ENCODE measurements at places on chromosomes 7 and 10. TPM values are rescaled to one million over a fixed set of nuclear protein-coding genes. Genes with fewer than 3 reads are reported as not detected.

The ACADSB gene
- total RNA-seq: 19.8 TPM

The CUX1 gene
- total RNA-seq: 25.5 TPM

The PNLIPRP3 gene
- not detected for total RNA-seq

The OPALIN gene
- total RNA-seq: not detected

DNA sequence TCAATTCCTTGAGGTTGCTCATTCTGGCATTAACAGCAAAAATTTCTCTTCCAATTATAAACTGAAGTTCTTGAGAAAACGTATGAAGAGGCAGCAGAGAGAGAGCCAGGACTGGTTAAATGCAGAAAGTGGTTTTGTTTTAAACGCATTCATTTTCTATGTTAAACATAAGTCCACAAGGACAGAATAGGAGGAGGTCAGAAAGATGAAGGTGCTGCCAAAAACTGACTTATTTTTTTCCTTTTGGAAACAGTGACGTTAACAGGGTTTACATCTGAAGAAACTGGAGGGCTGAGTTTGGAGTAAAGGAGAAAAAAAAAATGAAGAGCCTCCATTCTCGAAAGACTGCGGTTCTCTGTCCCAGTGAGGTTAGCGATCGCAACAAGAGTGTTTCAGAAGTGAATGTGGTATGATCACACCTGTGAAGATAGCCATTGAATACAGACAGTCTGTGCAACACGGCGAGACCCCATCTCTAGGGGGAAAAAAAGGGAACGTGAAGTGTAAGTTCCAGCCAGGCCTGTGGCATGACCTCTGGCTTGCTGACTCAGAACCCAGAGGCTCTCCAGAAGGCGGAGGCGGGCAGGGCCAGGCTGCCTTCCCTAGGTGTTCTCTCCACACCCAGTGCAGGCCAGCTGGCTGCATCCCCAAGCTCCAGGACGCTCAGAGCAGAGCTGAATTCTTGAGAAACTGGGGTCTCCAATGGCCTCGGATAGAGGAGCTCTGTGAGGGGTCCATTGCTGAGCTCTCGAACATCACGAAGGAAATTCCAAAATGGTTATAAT, 84.0 kb downstream of the CHST15 start:
- no peak for DNase-seq

DNA sequence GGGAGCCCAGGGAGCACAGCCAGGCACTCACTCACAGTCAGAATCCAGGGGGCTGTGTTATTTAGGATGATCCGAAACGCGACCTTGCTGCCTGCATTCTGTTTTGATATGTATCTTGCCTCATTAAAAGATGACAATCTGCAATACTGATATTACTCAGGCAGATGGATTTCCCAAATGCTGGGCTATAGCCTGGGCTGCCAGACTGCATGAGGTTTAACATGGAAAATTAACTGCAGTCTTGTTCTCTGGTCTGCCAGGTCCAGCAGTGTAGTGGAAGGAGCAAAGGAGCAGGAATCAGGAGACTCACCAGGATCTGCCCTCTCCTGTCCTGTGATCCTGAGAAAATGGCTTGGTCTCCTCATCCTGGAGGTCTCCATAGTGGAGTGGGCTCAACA, 258.1 kb downstream of the PAXIP1 start:
- no peak for DNase-seq

DNA sequence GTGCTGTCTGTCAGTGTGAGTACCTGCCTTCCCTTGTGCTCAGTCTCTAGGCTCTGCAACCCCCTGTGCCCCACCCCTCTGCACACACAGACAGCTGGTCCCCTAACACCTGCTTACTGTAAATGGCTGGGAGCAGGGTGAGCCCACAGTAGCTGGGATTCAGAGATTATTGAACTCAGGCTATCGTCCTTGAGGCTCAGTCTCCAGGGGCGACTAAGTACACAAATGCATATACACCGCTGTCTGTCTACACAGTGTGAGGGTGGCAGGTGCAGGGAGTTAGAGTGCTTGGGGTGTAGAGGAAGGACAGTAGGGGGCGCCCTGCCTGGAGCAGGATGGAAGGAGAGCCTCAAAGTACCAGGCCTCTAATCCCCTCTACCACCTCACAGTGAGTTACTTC, 12.9 kb downstream of the UPP1 start:
- peak; percentile 46 for DNase-seq

- DNase-seq: no peak
These were observed 47.0 kb downstream of the GRK5 start for GRCh38 chr10:119254335-119254734.

The PRKAG2 gene
- 16.9 TPM for total RNA-seq

GRCh38 chr7:31432836-31433340, 81.0 kb upstream of the ITPRID1 start:
- DNase-seq: no peak

The IFIT2 gene
- total RNA-seq: 39.4 TPM

GRCh38 chr10:101660256-101660655, 34.7 kb downstream of the FBXW4 start:
- DNase-seq: no peak

DNA sequence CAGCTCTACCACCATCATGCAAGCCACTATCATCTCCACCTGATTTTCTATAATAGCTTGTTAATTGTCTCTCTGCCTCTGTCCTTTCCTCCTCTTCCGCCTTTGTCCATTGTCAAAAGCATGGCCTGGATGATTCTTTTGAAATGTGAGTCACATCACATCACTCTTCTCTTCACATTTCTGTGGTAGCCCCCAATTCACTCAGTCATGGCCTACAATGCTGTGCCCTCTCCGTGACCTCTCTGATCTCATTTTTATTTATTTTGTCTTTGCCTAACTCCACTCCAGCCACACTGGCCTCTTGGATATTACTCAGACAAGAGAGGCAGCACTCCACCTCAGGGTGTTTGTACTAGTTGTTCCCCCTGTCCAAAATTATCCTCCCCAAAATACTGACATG, 4.9 kb upstream of the ABCB4 start:
- no peak for DNase-seq

The STEAP2 gene
- total RNA-seq: not detected

GRCh38 chr10:73553761-73554160, 37.4 kb downstream of the USP54 start:
- no peak for DNase-seq

DNA sequence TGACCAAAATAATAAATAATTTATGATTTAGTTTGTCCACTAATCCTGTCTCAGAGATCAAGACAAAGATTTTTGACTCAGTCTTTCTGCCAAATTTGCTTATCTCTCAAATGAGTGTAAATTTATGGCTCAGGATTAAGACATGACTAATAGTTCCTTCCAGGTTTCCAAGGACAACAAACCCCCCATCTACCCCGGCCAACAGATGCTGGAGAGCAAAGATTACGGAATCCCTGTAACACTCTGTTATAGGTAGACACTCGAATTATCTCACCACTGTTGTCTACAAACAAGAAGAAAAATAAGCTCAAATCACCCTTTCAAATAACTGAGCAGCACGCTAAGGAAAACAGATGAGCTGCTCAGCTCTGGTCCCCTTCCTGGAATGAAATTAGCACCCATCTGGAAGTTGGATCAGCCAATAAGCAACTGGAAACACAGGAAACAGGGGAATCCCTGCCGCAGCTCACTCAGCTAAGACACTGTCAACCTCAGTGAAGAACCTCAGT, 56.8 kb upstream of the SVIL start:
- peak; percentile 14 for DNase-seq

DNA sequence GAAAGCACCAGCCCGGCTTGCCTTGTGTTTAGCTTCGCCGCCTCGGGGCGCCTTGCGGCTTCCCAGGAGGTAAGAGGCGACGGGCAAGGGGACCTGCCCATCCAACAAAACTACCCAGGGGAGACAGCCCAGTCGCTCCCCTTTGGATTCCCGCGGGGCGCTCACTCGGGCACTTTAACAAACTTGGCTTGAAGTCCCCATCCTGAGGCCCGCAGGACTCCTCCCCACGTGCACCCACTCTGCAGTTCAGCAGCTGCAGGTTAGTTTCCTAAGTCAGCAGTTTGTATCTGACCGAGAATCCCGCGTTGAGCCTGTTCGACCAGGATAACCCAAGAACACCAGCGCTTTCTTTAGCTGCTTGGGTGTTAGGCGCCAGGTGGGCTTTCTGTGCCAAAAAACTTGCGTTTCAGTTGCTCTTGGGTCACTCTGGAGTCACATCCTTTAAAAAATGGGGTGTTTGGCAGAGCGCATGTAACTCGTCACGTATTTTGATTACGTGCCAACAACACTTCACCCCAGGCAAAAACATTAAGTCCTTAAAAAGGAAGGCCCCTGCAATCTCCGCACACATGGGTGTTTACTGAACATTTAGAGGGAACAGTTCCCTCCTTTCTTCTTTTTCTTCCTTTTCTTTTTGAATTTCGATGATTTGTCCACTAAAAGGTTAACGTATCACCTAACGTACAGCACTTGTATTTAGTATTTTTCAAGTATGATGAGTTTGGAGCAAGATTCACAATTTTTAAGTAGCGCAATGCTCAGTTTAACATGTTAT, 876 bp downstream of the DNAH11 start:
- peak; percentile 23 for DNase-seq

The GPR26 gene
- not detected for total RNA-seq

The NUTM2D gene
- 0.35 TPM for total RNA-seq

The GIMAP2 gene
- total RNA-seq: 45.0 TPM

DNA sequence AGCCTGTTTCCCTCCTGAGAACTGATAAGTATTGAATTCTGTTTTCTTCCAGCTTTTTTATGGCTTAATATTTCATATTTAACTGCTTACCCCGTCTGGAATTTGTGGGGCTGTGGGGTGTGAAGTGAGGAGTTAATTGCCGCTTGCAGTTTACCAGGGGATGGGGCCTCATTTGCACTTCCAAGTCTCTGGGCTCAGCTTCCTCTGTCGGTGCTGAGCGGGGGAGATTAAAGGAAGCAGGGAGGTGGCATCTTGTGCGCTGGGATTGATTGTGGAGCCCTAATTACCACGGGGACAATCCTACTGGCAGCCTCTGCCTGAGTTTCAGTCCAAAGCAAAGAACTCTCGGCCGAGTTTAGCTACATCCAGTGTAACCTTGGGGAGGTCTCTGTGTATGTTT, 33.4 kb downstream of the ELFN1 start:
- DNase-seq: no peak

- DNase-seq: peak; percentile 85
These were observed 122.7 kb upstream of the PRSS1 start for GRCh38 chr7:142626420-142627035.

The SCART1 gene
- 1.6 TPM for total RNA-seq

DNA sequence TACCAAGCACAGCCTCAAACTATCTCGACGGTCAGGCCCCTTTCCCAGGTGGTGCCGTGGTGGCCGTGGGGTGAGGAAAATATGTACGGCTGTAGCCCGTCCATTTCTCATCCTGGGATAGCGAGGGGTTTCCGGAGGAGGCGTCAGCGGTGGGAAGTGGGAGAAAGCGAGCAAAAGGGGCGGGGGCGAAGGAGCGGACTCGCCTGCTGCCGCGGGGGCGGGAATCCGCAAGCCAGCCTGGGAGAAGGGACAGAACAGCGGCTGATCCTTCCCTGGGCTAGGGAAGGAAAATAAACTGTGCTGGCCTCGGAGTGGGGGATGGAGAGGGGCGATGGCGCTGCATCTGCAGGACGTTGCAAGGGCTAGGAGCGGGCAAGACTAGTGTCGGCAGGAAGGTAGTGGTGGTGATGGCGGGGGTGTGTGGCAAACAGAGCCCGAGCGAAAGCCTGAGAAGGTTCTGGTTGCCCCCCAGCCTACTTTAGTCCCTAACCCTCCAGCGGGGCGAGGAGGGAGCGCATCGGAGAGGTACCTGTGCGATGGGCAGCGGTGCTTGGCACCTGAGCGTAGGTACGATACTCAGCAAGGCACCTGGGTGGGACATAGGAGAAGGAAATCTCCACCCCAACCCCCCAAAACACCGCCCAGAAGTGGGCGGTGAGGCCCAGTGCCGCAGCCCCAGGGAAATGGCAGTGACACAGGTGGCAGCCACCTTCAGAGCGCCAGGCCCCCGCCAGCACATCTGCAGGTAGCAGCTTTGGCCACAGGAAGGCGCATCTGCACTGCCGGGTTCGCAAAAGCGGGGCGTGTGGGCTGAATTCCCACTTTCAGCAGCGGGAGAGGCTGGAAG, 49.9 kb upstream of the STEAP1B start:
- peak; percentile 60 for DNase-seq

DNA sequence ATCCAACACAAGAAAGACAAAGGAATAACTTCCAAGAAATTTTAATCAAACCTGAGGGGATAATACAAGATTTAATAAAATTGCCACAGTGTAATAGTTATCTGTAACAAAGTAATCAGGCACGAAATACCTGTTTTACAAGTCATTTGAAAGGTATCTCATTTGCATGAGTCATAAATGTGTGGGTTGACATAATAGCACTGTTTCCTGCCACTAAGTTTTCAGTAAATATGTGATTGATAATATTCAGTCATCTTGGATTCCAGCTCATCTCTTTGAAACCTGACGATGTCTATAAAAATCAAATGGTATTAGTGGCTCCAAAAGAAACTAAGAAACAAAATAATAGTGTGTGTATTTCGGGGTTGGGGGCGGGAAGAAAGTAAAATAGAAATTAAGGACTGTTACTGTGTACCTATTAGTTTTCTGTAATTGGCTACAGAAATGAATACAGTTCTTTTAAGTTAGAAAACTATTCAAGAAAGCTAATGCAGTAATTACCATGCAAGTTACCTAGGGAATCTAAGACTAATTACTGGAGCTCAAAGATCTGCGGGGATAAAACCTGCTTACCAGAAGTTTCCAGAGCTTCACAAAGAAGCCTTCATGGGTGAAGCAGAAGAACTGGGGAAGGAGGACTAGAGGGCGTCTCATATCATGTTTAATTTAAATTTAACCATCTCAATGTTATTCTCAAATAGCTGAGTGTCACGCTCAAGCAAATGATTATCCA, 100.7 kb downstream of the ST8SIA6 start:
- DNase-seq: no peak

DNA sequence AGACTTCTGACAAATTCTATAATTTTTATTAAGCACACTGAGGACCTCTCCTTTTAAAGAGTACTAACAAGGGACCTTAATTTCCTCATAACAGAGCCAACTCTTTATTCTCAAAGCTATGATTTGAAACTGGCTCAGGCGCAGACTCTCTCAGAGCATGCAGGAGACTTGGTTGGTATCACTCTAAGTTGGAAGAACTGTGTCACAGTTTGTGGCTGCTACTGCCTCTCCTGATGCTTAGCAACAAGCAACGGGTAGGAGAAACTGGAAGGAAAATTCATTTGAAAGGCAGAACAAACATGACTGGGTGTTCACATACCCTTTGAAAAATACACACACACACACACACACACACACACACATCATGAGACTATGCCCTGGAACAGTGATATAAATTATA, 33.3 kb downstream of the ENO4 start:
- no peak for DNase-seq

GRCh38 chr7:130993671-130994365, 259.8 kb upstream of the KLF14 start:
- no peak for DNase-seq

- no peak for DNase-seq
These were observed 41.6 kb downstream of the ABLIM1 start for GRCh38 chr10:114616516-114616915.

- no peak for DNase-seq
These were observed 5.3 kb upstream of the LDB3 start for GRCh38 chr10:86663046-86663345.

The XRCC2 gene
- 10.3 TPM for total RNA-seq

GRCh38 chr10:5632446-5632845, 33.9 kb downstream of the ASB13 start:
- DNase-seq: no peak
